ENCODE measurements at places on chromosomes 12 and 14.

DNA sequence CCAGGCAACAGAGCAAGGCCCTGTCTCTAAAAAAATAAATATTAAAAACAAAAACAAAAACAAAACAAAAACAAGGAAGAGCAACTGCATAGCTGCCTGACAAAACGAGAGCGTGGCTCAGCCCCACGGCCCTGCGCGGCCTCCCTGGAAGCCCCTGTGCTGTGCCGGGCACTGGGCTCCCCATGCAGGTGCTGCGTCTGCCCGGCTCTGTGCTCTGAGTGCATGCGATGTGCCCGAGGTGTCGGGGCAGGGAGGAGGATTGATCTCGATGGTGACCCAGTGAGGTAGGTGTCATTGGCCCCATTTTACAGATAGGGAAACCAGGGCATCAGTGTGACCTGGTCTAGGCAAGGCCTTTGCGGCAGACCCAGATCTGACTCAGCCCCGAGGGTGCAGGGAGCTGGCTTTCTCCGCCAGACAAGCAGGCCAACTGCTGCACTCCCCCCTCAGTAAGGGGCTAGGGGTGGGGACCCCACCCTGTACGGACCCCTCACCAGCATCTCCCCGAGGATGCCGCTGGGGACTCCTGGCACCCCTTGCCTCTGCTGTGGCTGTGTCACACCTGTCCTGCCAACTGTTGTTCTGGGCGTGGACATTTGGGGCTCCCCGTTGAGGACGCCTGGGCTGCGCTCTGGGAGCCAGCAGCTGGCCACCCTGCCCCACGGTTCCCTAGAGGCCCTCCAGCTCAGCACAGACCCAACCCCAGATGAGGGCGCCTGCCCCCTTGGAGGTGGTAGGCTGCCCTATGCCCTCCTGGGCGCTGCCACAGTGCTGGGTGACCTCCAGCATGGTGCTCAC lies 15.3 kb downstream of the GPR132 start:
- DNase-seq, result no peak

- DNase-seq, result no peak
These were observed 33.5 kb downstream of the NIN start for GRCh38 chr14:50797250-50798047.

DNA sequence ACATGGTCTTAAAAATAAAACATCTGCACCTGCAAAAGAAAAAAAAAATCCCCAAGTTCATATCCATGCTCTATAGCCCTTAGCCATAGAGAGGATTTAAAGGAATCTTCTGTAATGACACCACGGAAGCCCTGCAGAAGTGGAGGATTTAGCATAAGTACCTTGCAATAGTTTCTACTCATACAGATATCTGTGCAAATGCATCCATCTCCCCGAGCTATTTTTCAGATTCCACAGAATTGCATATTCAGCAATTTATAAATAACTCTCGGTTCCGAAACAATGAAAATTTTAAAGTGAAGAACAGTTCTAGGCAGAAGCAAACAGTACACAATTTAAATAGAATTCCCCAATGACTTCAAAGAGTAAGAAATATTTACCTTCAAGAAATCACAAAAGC lies 424 bp downstream of the IGF1 start:
- DNase-seq, result no peak

DNA sequence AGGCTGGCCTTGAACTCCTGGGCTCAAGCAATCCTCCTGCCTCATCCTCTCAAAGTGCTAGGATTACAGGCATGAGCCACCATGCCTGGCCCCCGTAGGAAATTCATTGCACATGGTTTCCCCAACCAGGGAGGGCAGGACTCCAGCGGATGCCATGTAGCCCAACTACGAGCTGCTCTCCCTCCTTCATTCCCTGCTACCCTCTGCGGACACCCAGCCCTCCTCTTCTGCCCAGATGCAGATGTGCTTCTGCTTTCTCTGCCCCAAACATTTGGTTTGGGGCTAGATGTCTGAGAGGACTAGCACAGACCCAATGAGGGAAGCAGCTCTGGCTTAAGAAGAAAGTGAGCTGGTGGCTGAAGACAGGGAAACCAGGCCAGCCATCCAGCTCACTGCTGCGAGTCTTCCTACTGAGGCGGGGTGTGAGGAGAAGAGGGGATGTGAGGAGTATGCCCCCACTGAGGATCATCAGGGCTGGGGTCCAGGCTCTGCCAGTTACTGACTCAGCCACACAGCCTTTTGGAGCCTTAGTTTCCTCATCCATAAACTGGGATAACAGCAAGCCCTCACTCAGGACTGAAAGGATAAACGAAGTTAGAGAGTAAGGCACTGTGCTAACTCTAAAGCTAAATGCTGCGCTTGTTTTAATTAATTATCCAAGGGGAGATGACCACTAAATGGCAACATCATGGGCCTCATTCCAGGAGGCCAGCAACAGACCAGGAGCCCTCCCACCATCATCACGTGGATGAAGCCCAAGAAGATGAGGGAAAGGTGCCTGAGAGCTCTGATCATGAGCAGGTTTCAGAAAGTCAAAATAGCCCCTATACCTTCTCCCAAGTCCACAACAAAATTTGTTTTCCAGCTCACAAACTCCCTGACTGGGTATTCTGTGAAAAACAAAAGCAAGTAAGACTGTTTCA lies 10.9 kb downstream of the CTDSP2 start:
- DNase-seq, result no peak

- DNase-seq, result no peak
These were observed 27.6 kb downstream of the TMEM121 start for GRCh38 chr14:105554022-105554421.

Data from NCI-H1417 (cell line).